ENCODE measurements at places on chromosomes 3 and 15.

- no peaks in the 10 kb centered on the region for H3K27me3 ChIP-seq
- H3K4me1 ChIP-seq, result peaks cover 27% of the 10 kb centered on the region
- H3K4me3 ChIP-seq, result peak overlapping the region; percentile 97
- peaks cover 27% of the 10 kb centered on the region for H3K36me3 ChIP-seq
- DNase-seq, result no peak
These were observed 928 bp downstream of the RAD18 start for GRCh38 chr3:8962226-8962861.

DNA sequence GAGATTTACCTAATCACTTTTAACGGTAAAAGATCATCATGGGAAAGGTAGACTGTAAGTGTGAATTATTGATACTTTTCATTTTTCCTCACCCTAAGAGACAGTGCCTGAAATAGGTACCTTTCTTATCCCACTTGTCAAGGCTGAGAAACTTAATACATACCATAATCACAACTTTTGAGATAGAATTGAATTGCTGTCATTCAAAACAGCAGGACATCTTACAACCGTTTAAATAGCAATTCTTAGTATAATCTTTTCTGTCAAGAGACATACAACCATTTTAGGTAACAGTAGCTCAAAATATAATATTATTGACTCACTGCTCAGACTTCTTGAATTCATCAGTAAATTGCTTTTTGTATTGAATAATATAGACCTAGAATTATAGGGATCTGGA lies 10.7 kb downstream of the UBE2E2 start:
- H3K27ac ChIP-seq, result no peak overlapping the region
- no peak overlapping the region for H3K4me3 ChIP-seq
- H3K4me1 ChIP-seq, result no peaks in the 10 kb centered on the region
- no peaks in the 10 kb centered on the region for H3K27me3 ChIP-seq

DNA sequence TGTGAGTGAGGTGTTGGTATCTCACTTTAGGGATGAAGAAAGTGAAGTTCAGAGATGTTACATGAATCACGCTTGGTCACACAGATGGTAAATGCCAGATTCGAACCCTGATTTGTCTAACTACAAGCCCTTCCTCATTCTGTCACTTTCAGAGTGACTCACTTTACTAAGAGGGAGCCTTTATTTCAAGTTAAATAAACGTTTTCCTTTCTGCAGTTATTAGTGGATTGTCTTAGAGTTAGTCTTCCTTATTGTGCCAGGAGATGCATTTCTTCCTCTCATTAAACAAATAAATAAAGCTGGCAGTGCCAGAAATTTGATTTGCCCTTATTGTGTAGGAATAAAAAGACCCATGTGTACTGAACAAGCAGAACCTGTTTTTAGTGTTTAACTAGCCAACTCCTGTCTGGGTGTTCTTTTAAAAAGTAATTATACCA lies 162.5 kb downstream of the AKAP13 start:
- peak; percentile 34 for DNase-seq
- peaks cover 76% of the 10 kb centered on the region for H3K4me1 ChIP-seq
- H3K27me3 ChIP-seq, result no peaks in the 10 kb centered on the region
- peak overlapping the region; percentile 61 for H3K27ac ChIP-seq

GRCh38 chr15:52678468-52679231 lies 538 bp downstream of the ATOSA start:
- peak; percentile 72 for DNase-seq
- peak overlapping the region; percentile 97 for H3K27ac ChIP-seq
- H3K36me3 ChIP-seq, result peaks cover 14% of the 10 kb centered on the region
- H3K27me3 ChIP-seq, result no peaks in the 10 kb centered on the region
- peaks cover 45% of the 10 kb centered on the region for H3K4me1 ChIP-seq

DNA sequence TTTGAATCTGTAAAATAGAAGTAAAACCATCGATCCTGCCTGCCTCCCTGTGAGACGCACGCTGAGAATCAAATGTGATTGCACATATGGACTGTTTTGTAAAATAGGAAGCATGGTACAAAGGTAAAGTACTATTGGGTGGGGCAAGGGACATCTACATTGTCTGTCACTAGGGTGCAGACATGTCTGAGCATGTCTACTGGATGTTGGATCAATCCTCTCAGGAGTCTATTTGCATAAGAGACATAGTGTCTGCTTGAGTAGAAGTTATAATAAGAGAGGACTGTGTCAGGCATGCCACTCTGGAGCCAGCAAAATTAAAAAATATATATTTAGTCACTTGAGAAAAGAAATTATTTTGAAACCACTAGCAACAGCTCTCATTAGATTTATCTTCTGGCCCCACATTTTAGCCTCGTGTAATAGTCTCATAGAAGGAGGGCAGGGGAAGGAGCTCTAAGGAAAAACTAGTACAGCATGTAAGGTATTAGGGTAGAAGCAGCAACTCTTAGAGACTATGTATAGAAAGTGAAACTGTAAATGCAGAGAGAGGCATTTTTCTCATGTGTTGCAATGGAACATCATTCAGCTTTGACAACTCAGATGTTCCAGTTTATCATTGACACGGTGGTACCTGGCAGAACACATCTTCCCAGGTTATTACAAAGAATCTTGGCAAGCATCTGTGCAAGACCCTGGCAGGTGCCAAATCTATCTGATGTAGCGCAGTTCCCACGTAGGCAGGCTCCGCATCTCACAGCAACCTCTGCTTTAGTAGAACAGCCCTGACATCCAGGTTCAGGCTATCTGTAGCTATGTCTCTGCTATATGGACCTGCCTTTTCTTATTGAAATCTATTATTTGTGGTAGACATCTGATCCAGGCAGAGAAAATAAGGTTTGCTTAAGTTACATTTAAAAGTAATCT lies 85.2 kb upstream of the CHL1 start:
- no peak overlapping the region for H3K4me3 ChIP-seq
- no peak for DNase-seq
- H3K27me3 ChIP-seq, result peaks cover 6% of the 10 kb centered on the region
- no peaks in the 10 kb centered on the region for H3K36me3 ChIP-seq

Measured in activated CD4-positive, alpha-beta memory T cell treated with anti-CD3 and anti-CD28 coated beads for 36 hours (primary cell).